Ureter (tissue), 1 donor: ENCODE measurements at places on chromosomes 7 and 10.

GRCh38 chr10:58818900-58819299 is 306.2 kb downstream of the BICC1 start:
- DNase-seq, result no peak

DNA sequence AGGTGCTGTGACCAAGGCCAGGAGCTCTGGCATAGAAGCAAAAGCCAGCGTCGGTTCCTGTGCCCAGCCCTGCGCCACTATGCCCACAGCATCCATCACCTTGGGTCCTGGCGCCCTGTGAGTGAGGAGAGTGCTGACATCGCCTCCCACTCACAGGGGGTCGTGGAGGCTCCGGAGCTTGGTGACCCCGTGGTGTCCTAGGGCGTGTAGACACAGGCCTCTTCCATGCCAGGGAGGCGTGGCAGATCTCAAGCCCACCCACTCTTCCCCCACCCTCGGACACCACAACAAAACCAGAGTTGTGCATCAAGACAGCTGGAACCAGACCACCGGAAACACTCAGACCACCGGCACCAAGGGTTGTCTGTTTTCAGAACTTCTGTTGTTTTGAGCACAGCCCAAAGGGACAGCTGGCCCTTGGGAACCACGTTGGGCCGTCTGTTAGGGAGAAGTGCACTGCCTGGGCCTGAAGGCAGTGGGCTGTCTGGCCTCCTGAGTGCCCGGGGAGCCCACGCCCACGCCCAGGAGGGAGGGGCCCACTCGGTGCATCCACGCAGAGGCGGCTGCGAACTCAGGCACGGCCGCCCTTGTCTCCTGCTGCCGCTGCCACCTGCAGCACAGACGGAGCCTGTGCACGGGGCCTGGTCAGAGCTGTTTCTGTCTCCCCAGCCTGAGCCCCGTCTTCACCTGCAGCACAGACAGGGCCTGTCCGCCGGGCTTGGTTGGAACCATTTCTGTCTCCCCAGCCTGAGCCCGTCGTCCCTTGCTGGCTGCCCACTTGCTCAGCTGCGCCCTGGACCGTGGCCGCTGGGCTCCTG is 106.3 kb downstream of the INPP5A start:
- peak; percentile 40 for DNase-seq

- DNase-seq, result no peak
These were observed 56.7 kb downstream of the OSBPL3 start for GRCh38 chr7:24923172-24923865.

DNA sequence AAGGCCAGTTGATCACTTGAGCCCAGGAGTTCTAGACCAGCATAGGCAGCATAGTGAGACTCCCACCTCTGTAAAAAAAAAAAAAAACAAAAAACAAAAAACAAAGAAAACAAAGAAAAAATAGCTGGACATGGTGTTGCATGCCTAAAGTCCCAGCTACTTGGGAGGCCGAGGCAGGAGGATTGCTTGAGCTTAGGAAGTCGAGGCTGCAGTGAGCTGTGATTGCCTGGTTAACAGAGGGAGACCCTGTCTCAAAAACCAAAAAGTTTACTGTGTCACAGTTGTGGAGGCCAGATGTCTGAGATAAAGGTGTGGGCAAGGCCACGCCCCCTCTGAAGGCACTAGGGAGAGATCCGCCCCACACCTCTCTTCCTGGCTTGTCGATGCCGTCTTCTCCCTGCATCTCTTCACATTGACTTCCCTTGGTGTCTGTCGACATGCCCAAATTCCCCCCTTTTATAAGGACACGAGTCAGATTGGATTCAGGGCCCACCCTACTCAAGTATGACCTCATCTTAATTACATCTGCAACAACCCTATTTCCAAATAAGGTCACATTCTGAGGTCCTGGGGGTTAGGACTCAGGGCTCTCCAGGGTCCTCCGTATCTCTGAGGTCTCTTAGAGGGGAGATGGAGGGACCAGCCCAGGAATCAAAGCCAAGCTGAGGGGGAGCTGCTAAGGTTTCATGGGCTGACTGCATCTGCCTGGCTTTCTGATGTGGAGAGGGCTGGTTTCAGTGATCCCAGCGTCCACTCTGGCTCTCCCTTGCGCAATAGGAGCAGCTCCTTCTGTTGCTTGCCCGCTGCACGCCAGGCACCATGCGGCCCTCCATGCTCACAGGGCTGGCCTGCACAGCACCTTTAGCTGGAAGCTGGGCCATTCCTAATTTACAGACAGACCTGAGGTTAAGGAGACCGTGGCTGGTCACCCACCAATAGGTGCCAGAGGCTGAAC is 23.1 kb downstream of the AGAP3 start:
- DNase-seq, result no peak

GRCh38 chr7:81944058-81944457 is 174.2 kb upstream of the HGF start:
- DNase-seq, result no peak

DNA sequence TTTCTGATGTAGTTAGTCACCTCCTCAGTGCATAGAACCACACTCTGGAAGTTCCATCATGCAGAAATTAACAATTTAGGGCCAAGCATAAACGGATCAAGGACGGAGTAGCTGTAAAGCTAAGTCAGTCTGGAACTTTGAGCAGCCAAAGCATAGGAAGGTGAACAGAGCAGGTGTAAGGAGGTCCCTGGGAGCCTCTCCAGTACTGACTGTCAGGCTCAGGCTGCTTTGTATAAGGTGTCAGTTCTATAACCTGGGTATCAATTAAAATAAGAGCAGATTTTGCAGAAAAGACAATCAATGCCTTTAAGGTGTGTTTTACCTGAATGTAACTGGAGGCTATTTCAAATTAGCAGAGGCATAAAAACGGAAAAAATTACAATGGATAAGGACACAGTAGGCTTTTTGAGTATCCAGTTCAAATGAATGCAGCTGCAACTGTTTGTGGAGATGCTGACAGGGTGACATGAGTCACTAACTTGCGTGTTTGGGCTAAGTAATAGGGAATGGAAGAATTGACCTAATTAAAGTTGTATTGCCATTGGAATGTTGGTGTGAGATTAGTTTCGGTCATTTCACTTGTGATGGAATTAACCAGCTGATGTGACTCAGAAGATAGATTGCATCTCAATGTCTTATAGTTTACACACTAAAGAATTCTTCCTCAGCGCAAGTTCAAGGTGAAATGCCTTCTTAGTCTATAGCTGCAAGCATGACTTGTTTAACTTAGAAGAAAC is 417.9 kb upstream of the CNTNAP2 start:
- DNase-seq, result no peak

DNA sequence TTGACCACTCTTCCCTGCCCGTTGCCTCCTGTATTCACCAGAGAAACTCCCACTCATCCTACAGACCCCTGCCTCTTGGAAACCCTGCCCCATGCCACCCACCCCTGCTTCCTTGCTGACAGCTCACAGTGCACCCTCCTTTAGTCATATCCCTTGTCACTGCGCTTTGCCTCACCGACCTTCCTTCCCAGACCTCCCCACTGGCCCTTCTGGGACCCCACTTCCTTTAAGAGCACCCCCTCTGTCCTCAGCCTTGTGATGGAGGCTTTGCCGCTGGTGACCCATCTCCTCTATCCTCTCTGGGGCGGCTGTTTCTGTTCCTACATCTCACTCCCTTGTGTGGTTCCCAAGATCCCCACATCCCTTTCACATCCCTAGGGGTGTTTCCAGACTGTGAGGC is 92.8 kb upstream of the ZMIZ1 start:
- no peak for DNase-seq

DNA sequence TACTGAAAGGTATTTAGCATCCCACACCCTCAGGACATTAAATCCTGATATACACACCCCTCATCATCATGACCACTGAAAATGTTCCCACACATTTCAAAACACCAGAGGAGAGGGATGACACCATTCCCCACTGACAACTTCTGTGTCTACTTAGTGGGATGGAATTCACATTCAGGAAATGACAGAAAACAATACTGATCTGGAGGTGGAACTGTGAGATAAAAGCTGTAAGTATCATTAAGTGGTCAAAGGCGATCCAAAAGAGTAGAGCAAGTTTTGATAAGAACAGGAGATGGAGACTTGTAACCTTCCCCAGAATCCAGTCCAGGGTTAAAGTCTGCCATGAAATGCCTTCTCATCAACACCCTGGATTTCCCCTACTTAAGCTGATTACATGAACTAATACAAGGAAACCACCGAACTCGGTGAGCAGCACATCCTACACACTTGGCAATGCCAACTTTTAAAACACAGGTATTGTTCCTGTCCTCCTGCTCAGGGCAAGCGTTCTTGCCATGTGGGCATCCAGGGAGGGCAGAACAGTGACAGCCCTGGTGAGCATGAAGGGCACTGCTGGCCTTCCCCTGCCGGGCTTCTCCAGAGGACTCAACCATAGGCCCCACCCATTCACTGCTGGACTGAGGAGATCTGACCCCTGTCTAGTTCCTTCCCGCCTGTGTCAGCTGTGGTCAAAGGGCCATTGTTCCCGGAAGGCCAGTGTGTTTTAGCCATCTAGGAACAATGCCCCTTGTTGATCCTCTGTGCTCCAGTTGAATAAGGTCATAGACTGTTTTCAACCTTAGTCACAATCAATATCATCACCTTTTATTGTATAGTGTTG is 85.0 kb downstream of the SGMS1 start:
- DNase-seq, result no peak

GRCh38 chr10:92942226-92942625 is 93.9 kb downstream of the EXOC6 start:
- DNase-seq, result no peak

- DNase-seq, result no peak
These were observed 5.8 kb downstream of the RASGEF1A start for GRCh38 chr10:43260911-43261577.

DNA sequence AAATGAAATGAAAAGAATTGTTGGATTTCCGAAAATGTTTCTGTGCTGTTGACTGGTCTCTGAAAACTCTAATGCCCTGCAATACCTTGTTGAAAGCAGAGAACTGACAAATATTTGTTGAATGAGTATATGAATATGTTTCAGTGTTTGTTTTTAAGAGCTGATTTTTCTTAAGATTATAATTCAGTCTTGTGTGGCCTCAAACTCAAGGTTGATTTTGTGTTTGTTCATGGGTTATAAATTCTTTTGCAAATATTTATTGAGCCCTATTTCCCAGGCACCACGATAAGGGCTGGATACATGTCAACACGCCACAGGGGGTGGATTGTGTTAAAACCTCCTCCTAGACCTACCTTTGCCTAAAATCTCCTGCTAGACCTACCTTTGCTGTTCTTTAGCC is 203.9 kb upstream of the PLPP4 start:
- no peak for DNase-seq

DNA sequence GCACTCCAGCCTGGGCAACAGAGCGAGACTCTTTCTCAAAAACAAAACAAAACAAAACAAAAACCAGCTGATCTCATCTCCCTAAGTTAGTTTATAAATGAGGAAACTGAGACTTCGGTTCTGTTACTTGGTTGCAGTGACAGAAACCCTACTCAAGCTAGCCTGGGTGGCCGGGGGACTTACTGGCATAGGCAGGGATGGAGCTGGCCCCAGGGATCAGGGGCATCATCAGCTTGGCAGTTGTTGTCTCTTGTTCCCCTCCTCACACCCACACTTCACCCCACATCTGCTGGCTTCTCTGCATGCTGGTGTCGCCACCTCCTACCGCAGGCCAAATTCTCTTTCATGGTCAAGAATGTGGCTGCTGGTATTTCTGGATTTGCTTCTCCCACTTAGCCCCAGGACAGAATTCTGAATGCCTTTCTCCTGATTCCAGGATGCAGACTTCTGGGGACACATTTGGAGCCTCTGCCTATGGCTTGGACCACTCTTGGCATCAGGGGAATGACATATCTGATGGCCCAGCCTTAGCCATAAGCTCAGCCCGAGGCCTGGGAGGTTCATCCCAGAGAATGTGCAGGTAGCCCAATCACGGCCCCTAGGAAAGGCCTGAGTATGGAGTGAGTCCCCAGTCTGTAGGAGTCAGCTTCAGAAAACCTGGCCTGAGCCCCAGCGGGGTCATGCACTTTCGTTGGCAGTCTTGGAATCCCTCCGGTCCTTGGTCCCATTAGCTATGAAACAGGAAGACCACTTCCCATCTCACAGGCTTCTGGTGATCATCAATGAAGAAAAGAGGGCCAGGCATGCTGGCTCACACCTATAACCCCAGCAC is 41.6 kb upstream of the CTBP2 start:
- no peak for DNase-seq

- DNase-seq, result no peak
These were observed 102.9 kb downstream of the MPP7 start for GRCh38 chr10:28199941-28200340.

DNA sequence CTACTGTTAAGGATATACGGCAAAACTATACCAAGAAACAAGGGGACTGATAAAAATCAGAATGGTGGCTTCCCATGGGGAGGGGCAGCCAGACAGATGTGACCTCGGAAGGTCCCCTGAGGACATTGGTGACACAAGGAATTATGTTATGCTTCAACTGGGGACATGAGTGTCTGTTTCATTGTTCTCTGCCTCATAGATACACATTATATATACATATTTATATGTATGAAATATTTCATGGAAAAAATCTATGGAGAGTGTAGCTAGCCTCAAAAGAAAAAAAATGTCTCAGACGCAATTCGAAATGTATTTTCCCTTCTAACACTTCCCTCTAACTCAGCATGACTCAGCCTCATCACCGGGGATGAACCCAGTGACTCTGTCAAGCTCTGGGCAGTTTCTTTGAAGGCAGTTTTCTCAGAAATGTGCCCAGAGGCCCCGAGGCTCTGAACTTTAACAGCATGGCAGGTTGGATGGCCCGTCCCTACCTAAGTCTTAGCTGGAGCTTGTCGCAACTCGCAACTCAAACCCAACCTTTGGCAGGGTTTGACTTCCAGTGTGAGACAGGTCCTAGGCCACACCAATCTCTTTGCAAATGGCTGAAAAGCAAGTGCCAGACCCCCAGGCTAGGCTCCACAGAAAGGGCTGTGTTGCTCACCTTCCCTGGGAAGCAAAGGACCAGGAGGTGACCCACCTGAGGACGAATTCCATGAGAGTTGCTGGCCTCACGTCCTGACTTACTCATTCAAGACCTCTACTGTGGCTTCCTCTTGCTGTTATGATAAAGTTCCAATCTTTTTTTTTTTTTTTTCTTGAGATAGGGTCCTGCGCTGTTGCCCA is 86.9 kb downstream of the CARD11 start:
- peak; percentile 74 for DNase-seq

GRCh38 chr7:16098585-16099179 is 322.7 kb downstream of the CRPPA start:
- DNase-seq, result no peak

GRCh38 chr7:120920034-120920433 is 30.5 kb upstream of the ING3 start:
- no peak for DNase-seq

DNA sequence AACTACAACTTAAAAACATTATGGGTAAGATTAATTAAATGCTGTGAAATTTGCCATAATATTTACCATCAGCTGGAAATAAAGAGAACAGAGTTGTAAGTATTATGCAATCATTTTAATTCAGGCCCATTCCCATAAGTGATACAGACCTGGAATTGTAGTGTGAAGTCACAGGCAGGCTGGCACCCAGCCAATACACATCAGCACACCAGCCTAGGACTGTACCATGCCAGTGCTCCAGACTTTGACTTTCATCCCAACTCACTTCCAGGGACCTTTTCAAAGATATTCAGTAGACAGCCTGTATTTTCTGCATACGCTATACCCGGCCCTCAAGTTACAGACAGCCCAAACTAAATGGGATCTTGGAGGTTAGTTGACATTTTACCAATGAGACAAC is 143.3 kb downstream of the TES start:
- no peak for DNase-seq
